ENCODE measurements at places on chromosomes 1 and 21.

DNA sequence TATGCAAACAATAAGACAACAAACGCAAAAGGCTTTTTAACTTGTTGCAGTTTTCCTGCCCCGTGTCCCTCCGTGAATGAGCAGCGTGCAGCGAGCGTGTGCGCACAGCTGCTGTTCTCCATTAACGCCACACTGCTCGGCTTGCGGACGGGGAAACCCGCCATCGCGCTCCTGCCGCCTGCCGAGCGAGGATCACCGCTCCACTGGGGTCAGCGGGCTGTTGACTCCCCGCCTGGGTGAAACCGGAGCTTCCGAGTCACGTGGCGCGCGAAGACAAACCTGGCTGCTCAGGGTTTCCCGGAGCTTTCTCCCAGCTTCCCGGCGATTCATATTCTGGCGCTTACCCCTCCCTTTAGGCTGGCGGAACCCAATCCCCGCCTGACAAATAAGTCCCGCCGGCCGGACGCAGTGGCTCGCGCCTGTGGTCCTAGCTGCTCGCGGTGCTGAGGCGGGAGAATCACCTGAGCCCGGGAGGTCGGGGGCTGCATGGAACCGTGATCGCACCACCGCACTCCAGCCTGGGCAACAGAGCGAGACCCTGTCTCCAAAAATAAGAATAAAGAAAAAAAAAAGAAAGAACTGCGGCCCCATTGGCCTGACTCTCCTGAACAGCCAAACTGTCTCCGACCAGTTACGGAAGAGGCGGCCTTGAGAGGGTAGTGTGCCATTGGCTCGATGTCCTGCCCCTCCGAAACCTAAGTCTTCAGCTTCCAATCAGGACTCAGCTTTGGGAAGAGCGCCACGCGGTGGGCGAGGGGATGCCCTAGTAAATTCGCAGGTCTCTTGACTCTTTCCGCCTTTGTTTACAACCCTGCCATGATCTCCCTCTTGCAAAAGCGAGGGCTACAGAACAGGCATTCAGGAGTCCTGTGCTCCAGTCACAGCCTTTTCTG is at the start of gene CREB3L4:
TSS of gene CREB3L4 (plus strand) at position 796 of the 893 bp plus-strand sequence. CDS start 624 bp downstream, outside the sequence.
- peak; percentile 84 for DNase-seq

- no peak for DNase-seq
Measured at GRCh38 chr21:46205766-46206162, 21.5 kb upstream of the SPATC1L start.

GRCh38 chr1:241352401-241352800 is 4.6 kb downstream of the RGS7 start:
- no peak for DNase-seq

DNA sequence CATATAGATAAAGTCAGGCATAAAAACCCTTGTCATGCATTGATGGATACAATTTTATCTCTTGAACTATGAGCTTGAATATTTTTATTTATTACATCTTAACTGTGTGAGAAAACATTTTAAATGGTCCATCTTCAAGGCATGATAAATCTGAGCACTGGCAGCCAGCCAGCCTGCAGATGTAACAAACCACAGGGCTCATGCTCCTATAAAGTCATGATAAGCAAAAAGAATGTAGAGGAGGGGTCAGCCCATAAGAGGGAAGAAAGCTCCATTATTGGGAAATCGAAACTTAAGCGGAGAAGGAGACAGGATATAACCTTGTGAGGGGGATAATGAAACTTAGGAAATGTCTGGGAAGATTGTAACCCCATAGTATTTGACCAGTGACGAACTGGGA is 839.0 kb downstream of the LRRIQ3 start:
- no peak for DNase-seq

- DNase-seq: no peak
Measured at GRCh38 chr1:169132512-169133227, 26.2 kb downstream of the ATP1B1 start.

DNA sequence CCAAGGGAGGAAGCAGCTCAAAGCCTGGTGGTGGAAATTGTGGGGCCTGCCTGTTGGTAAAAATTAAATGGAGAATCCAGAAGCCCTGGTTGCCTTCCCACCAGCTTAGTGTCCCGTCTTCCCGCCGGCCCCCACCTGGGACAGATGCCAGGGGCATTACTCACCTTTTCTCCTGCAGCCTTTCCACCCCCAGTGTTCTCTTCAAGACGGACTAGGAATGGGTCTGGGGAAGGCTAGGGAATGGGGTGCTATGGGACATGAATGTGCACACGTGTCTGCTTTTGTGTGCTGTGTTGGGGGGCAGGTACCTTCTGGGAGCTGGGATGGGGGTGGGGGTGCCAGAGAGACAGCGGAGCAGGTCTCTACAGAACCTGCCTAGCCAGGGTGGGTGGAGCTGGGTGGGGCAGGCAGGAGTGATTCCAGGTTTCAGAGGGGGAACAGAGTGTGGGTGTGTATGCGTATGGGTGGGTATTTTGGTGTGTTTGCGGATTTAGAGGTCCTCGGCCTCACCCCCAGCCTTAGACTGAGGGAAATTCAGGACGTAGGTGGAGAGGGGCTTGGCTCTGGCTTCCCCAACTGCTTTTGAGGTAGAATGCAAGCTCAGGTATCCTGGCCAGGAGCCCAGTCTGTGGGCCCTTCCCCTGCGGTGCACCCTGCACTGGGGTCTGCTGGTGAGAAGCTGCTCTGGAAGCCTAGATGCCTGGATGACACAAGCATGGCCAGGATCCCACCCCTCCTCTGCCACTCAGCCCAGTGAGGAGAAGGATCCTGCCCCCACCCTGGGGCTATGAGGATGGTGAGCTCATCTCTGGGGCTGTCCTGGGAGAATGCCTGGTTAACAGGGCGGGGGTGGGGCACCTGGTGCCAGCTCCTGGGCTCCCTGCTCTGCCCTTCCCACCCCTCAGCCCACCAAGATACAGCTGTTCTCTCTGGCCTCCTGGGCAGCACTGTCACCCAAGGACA is 7.8 kb downstream of the VANGL2 start:
- DNase-seq: no peak

DNA sequence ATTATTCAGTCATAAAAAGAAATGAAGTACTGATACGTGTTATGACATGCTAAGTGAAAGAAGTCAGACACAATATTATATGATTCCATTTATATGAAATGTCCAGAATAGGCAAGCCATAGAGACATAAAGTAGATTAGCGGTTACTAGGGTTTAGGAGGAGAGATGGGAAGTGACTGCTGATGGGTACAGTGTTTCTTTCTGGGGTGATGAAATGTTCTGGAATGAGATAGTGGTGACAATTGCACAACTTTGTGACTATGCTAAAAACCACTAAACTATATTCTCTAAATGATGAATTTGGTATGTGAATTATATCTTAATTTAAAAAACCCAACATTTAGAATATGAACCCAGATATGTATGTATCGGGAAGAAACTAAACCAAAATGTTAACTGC is 27.6 kb downstream of the IPP start:
- no peak for DNase-seq

DNA sequence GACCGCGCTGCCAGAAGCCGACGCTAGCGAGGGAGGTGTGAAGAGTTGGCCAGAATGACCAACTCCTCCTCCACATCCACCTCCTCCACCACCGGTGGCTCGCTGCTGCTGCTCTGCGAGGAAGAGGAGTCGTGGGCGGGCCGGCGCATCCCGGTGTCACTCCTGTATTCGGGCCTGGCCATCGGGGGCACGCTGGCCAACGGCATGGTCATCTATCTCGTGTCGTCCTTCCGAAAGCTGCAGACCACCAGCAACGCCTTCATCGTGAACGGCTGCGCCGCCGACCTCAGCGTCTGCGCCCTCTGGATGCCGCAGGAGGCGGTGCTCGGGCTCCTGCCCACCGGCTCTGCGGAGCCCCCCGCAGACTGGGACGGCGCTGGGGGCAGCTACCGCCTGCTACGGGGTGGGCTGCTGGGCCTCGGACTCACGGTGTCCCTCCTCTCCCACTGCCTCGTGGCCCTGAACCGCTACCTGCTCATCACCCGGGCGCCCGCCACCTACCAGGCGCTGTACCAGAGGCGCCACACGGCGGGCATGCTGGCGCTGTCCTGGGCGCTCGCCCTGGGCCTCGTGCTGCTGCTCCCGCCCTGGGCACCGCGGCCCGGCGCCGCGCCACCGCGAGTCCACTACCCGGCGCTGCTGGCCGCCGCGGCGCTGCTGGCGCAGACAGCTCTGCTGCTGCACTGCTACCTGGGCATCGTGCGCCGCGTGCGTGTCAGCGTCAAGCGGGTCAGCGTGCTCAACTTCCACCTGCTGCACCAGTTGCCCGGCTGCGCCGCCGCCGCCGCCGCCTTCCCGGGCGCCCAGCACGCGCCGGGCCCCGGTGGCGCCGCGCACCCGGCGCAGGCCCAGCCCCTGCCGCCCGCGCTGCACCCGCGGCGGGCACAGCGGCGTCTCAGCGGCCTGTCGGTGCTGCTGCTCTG is 1.2 kb downstream of the GPR88 start:
- DNase-seq: peak; percentile 34

- DNase-seq: no peak
Measured at GRCh38 chr1:164731161-164731876, 172.3 kb downstream of the PBX1 start.

DNA sequence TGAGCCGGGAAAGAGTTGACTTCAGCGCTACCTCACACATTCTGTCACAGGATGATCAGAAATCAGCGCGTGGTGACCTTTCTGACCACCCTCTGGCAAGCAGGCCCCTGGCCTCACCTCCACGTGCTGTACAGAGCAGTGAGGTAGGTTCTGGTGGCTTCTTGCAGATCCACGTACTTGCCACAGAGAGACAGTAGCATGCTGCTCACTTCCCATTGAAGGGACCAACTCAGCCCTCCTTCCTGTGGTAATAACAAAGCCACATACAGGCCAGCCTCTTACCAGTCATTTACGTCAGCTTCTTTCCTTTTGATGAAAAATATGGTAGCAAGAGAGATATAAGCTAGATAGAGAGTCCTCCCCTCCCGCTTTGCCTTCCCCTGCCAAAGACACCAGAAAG is 200.7 kb downstream of the CHRM3 start:
- DNase-seq: no peak

DNA sequence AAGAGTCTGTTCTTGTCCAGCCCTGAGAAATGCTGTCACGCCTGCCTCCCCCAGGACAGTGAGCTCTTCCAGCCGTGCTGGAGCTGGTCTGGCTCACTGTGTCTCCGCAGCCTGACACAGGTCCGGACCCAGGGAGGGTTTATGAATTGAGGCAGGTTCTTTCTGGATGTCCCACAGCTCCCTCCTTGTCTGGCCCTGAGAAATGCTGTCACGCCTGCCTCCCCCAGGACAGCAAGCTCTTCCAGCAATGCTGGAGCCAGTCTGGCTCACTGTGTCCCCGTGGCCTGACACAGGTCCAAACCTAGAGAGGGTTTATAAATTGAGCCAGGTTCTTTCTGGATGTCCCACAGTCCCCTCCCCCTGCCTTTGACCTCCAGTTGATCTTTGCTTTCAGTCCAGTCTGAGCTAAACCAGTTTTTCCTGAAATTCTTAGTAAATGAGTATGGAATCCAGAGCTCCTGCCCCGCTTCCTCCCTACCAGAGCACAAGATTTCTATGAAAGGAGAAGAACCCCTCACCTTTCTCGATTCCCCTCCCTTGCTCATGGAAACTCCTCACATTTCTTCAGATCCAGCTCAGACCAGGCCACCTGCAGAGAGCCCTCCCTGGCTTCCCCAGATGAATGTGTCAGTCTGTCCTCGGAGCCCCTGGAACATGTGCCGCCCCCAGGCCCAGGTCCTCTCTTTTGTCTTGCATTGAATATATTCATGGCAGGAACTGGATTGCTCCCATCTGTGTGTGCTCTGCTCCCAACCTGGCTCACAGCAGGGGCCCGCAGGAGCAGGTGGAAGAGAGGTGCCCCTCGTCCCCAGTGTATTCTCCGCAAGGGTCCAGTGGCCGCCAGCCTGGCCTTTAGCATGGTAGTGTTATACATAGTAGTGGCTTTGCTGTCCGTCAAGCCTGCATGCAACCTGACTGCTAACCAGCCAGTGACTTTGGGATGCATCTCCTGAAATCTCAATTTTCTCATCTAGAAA is 116.3 kb downstream of the EPHB2 start:
- no peak for DNase-seq

GRCh38 chr1:93607814-93608186 is 73.8 kb downstream of the BCAR3 start:
- peak; percentile 50 for DNase-seq

DNA sequence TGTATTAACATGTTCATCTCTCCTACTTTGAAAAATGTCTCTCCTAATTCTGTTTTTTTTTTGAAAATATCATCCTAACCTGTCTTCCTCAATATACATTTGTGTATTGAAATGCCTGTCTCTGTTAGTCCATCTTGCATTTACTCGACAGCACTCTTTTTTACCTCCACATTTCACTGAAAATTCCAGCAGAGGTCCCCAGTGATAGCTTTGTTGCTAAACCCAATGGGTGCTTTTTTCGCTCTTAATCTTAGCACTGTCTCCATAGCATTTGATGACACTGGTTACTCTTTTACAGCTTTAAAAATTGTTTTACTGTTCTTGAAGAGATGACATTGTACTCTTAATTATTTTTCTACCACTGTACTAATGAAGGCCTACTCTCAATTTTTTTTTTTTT is 10.8 kb downstream of the OSBPL9 start:
- DNase-seq: no peak

DNA sequence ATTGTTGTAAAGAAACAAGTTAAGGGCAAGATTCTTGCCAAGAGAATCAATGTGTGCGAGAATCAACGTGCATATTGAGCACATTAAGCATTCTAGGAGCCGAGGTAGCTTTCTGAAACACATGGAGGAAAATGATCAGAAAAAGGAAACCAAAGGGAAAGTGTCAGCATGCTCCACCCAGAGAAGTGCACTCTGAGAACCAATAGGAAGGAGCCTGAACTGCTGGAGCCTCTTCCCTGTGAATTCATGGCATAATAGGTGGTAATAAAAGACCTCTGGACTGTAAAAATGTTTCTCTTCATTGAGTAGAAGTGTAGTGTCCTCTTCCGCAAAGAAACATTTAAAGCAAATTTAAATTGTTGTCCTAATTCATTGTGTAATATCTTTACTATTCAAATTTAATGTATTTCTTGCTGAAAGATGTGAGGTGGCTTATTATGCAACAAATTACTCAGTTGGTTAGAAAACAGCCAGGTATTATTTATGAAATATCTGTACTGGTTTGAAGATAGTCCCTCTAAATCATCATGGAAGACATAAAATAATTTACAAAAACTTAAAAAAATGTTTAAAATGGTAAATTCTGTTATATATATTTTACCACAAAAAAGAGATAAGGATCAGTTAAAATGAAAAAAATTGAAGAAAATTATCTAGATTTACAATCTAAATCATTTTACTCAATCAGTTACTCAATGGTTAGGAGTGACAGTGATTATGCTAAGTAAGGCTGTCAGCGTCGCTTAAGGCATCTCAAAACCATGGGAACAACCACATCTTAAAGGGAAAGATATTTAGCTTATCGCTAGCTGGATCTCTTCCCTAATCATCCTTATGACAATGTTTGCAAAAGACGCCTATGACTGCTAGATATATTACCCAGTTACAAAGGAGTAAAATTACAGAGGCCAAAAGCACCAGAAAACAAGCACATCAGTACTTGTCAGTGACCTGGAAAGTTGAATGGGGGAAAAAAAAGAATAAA is 31.3 kb downstream of the NVL start:
- no peak for DNase-seq

- DNase-seq: no peak
Measured at GRCh38 chr1:54077359-54077758, 24.0 kb downstream of the TCEANC2 start.

GRCh38 chr1:150017206-150017750 is 6.8 kb upstream of the OTUD7B start:
- DNase-seq: no peak

GRCh38 chr1:94669198-94669597 is 127.6 kb upstream of the F3 start:
- DNase-seq: no peak

GRCh38 chr1:236315518-236315917 is 33.8 kb upstream of the ERO1B start:
- DNase-seq: no peak

GRCh38 chr1:247360991-247361731 is 29.5 kb upstream of the ZNF496 start:
- DNase-seq: no peak

All from activated naive CD4-positive, alpha-beta T cell treated with anti-CD3 and anti-CD28 coated beads, Interleukin-2, amount 50 U/mL, for 16 hours (primary cell).